Activated CD4-positive, CD25-positive, alpha-beta regulatory T cell treated with anti-CD3 and anti-CD28 coated beads, Interleukin-2, amount 50 U/mL, for 16 hours (primary cell): ENCODE measurements at places on chromosomes 13 and 19.
A peak's percentile ranks its signal among the peaks of the same experiment; 100 is the strongest.

DNA sequence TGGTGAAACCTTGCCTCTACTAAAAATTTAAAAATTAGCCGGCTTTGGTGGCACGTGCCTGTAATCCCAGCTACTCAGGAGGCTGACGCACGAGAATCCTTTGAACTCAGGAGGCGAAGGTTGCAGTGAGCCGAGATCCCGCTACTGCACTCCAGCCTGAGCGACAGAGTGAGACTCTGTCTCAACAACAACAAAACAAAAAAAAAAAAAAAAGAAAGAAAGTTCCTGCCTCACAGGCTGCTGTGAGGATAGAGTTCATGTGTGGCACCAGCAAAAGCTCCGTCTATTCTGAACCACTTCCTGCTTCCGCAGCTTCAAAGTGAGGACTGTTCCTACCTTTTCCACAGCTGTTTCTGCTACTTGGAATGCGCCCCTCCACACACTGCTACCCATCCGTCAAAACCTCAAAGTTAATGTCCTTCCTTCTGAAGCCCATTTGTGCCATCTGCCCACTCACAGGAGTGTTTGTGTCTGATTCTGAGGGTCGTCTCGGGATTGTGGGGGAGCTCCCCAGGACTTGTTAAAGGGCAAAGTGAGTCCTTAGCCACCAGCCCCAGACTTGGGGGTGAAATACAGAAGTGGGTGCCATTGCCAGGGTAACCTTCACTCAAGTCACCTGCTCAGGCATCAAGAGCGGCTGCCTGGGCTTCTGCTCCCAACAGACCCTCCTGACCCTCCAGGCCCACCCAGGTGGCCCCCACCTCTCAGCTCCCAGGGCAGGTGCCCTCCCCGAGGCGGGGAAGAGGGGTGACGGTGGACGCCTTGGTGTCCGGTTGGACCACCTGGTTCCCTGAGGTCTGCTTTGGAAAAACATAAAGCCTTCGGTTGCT is 2.9 kb downstream of the MFSD12 start:
- DNase-seq = no peak

GRCh38 chr19:28313633-28314032 is 899.3 kb downstream of the UQCRFS1 start:
- no peak for DNase-seq

DNA sequence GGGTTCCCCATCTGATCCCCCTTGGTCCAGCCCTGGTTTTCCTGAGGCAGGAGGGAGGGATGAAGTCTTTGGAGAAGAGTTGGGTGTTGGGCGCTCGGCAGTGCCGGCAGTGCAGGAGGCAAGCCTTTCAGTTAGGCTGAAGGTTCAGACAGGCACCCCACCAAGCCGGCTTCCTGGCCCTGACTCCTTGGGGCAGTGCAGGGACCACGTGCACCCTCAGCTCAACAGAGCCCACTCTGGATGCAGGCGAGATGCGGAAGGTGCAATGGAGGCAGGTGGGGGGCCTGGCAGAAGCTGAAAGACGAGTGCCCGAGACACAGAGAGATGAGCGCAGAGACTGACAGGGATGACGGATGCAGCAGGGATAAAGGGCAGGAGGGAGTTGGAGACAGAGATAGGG is 11.1 kb downstream of the MAMSTR start:
- no peak for DNase-seq

DNA sequence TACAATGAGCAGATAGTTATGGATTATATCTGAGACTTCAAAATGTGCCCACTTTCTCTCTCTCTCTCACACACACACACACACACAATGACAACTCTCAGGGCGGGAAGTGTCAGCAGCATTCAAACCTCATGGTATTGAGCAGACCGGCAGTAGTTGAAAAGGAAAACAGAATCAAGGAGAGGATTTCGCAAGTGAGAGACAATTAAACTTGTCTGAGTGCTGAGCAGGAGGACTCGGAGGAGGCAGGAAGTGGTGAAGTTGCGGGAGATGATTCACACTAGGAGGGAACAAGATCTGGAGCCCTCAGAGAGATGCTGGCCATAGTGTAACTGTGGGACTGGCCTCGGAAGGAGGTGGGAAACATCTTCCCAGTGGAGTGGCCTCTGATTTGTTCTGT is 353.1 kb downstream of the EFNB2 start:
- no peak for DNase-seq

GRCh38 chr13:22102271-22102670 is 431.4 kb downstream of the FGF9 start:
- no peak for DNase-seq

DNA sequence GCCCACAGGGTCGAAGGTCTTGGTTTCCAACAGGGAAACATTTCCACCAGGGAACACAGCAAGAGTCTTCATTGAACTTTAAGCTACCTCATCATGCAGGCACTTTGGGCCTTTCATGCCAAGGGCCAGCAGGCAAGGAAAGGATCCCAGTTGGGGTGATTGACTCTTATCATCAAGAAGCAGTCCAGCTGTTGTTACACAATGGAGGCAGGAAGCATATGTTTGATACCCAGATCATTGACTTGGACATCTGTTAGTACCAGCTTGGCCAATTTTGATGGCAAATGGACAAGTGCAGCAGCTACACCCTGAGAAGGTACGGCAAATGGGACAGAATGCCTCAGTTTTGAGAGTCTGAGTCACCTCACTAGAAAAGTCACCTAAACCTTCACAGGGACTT is 10.9 kb upstream of the RCBTB1 start:
- DNase-seq = no peak

- no peak for DNase-seq
Measured at GRCh38 chr13:100235311-100235901, 146.5 kb downstream of the PCCA start.

DNA sequence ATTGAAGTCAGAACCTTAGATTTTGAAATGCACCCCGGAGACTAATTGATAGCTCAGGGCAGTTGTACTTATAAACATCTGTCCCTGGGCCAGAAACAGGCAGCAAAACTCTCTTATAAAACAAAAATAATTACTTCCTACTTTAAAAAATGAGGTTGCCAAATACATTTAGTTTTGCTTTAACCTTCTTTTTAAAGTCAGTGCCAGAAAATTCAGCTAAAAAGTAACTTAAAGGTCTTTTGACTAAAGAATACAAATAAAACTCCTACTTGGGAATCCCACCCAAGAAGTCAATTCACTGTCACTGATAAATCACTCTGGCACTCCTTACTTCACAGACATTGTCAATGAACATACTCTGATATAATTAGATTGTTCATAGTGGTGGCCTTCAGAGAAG is 60.7 kb downstream of the DOCK9 start:
- no peak for DNase-seq

DNA sequence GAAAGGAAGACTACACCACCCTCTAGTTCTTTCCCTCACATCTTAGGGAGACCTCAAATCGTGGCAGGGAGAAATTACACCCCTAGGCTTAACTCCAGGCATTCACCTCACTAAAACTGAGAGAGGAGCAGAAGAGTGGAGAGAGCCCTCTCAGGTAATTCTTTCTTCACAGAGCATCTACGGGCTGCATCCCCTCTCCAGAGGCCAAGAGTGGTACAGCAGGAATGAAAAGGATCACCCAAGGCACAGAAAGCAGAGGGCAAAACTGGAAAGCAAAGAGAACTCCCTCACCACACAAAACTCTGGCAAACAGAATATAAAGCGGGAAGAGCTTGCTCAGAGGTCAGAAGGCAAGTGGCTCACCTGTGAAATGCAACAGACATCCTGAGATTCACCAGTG is 661.2 kb downstream of the TBC1D4 start:
- no peak for DNase-seq

DNA sequence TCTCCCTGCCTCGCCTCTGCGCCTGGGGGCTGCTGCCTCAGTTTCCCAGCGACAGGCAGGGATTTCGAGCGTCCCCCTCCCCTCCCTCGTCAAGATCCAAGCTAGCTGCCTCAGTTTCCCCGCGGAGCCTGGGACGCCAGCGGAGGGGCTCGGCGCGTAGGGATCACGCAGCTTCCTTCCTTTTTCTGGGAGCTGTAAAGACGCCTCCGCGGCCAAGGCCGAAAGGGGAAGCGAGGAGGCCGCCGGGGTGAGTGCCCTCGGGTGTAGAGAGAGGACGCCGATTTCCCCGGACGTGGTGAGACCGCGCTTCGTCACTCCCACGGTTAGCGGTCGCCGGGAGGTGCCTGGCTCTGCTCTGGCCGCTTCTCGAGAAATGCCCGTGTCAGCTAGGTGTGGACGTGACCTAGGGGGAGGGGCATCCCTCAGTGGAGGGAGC is 722 bp upstream of the ICAM1 start:
- no peak for DNase-seq

DNA sequence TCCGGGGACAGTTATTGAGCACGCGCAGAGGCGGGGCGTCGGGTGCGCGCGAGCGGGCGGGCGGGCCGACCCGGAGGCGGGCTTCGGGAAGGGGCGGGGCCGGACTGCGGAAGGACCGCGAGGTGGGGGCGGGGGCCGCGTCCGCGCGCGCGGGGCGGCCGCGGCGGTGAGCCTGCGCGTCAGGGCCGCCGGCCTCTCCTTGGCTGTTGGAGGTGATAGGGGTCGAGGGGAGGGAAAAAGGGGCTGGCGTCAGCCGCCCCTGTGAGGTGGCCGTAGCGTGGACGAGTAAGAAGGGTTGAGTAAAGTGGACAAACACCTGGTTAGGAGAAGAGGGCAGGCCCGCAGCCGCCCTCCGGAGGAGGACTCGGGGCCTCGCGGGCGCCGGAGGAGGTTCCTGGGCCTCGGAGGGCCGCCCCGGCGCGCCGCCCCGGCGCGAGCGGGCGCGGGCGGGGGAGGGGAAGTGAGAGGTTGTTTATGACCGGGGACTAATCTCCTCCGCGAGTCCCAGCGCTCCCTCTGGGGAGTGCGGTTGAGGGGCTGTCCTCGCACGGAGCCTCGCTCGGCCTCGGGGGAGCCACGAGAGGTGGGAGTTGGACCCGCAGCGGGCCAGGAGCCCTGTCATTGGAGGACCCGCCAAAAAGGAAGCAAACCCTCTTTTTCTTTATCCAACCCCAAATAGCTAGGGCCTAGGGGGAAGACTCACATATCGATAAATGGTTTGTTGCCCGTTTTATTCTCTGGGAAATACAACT is 547 bp upstream of the INTS6 start:
- DNase-seq = peak; percentile 59

DNA sequence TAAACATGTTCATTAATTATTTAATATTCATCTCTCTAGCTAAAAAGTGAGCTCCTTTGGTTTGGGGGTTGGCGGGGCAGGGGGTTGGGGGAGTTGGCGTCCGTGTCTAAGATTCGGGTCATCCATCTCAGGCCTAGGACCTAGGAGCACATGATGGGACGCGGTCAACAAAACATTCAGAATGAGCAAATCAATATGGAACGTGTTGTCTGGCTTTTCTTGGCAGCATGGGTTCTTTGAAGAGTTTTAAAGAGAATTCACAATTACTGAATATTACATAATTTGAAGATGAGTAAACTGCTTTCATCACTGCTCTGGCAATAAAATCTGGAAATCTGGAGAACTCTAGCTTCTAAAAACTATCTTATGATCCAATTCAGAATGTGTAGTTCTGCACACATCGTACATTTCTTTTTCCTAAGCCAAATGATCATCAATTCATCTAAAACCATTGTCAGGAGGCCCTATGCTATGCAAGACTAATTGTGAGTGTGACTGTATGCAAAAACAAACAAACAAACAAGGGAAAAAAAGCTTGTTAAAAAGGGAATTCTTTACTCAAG is 5.4 kb upstream of the ARGLU1 start:
- DNase-seq = no peak
